GM12891 (cell line): ENCODE measurements at places on chromosomes 1 and 21.

DNA sequence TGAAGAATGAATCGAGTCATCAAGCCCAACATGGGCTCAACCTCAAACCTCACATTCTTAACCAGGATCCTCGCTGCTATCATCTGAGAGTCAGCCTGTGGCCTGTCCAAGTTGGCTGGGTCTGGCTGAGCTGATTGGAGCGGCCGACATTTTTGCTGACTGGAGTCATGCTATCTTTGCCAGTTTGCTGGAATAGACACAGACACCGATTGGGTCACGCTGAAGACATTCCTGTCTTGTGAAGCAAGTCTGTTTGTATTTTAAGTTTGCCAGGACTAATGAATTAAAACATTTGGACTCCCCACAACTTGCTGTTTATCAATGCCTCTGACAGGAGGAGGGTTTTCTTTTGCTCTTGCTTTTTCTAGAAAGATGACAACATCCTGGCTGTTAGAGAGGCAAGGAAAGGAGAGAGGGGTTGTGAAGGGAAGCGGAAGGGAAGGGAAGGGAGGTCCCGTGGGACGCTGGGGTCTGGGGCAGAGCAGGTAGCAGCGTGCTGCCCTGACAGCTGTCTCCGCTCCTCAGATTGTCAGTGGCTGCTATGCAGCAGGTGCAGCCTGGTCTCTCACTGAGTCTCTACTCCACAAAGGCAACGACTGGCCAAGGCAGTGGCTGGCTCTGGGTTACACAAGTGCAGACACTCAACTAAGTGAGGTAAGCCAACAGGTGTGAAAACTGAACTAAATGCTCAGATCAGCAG lies at the start of gene MAP3K7CL:
MAP3K7CL (plus strand) TSS at position 375 of the 700 bp plus-strand sequence. CDS start 2,701 bp downstream, outside the sequence.
- DNase-seq = no peak

DNA sequence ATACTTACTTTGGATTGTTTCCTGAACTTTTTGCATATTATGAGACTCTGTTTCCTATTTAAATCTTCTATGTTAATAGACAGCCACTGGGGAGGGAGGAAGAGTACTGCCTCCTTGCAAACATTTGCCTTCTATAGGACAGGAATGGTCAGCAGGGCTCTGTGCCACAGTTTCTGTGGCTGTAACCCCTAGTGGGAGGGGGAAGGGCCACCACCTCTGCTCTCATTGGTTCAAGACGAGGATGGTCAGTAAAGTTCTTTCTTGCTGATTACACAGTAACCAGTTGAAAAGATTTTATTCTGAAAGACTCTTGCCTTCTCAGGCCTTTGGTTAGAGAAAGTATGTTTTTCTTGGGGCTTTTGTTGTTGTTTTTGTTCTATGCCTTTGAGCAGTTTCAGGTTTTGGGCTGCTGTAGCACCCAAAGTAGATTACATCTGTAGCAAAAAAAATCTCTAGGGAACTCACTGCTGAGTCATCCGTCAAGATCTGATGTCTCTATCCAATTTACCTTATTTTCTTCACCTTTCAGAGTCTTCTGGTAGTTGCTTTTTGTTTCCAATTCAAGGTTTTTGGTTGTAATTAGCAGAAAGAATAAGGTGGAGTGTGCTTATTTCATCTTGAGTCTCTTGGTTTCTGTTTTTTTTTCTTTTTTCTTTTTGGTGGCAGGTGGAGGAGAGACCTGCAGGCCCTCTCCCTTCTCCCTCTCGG lies 23.1 kb downstream of the SLC35A3 start:
- DNase-seq = no peak

DNA sequence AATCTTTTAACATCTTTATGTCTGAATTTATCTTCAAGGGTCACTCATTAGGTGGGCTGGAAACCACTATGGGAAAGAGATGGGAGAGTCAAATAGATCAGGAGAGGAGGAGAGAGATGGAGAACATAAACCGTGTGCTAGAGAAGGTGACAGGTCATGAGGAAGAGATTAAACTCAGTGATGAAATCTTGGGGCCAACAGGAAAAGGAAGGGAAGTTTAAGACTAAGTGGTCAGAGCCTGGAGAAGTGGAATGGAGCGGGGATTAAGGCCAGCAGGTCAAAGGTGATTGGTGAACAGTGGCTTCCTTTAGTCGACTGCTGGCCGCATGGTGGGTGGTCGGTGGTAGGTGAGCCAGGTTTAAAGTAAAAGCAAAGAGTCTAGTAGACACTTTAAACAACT lies 169.3 kb upstream of the IVNS1ABP start:
- DNase-seq = no peak

DNA sequence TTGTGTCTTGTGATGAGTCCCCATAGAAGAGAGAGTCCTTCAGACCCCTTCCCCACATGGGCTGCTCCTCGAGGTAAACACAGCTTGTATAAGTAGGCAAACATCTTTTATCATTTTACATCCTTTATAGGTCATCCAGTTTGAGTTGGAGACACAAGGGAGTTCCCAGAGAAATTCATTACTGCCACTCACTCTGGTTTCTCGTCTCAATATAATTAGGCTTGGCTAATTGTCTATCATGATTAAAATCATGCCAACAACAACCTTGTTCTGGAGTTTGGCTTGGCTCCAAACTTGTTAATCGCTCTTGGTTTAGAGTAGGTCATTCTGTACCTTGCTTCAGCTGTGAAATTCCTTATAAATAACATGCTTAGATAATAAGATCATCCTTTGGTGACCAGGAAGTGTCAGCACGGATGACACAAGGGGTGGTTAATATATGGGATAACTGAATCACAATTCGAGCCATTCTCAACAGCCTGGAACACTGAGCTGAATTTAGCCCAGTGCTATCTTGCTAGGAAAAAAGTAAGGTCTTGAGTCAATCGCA lies 70.7 kb upstream of the DAB1 start:
- no peak for DNase-seq

DNA sequence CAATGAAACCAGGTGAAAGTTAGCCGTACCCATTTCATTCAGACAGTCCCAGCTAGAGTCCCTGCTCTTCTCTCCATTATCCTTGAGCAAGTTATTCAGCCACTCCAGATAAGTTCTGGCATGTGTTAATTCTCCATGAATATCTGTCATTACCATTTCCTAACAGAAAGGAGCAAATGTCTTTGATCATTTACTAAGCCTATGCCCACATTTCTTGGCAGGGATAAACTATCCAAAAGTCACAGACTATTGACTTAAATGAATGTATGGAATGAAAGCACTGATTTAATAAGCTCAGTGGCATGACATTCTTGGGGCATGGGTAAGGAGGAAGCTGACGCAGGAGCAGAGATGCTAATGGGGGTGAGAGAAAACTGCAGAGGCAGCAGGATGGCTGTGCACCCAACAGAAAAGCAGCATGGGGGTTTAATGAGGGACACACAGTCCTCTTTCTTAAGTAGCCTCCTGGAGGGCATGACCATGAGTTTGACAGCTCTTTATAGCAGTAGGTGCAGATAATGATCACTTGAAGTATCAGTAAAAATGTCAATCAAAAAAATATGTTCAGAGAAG lies 17.6 kb upstream of the DHCR24 start:
- DNase-seq = no peak

GRCh38 chr1:197200272-197200899 lies 53.9 kb upstream of the ASPM start:
- no peak for DNase-seq

DNA sequence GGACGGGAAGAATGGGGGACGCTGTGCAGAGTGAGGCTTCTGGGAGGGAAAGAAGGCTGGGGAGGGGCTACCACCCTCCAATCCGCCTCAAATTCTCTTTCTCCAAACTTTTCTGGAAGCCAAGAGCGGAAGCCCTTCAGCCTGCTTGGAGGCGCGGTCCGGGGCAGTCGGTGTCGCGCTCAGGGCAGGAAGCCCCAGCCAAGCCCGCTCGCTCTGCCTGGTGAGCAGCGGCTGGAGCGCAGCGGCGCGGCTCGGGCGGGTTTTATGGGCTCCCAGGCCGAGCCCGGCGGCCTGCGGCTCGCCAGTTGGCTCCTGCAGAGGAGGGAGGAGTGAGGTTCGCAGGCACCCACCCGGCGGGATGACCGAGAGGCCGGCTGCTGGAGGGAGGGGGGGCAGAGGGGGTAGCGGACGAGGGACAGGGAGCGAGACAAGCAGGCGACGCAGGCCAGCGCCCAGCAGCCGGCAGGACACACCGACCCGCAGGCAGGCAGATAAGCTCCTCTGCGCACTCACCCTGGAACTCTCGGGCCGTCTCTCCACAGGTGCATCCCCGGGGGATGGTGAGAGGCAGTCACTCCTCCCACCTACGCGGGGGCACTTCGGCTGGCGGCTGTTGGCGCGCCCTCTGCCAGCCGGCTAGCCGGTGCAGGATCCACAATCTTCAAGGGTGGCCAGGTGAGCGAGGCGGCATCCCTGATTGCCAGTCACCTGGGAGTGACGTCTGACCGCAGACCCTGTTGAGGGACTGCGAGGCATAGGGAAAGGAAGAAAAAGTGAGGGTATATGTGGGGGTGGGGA lies at the start of gene AVPR1B:
AVPR1B (minus strand) TSS at position 238 of the 798 bp plus-strand sequence. CDS start 498 bp downstream, outside the sequence.
- peak; percentile 29 for DNase-seq

- DNase-seq = no peak
Measured at GRCh38 chr1:116879478-116880133, 30.1 kb upstream of the PTGFRN start.

GRCh38 chr1:29297450-29297849 lies 61.1 kb downstream of the PTPRU start:
- no peak for DNase-seq
